ENCODE measurements at places on chromosomes 13 and 19.

- DNase-seq = no peak
Observed at GRCh38 chr19:58516246-58516836, 3.3 kb downstream of the ZBTB45 start.

DNA sequence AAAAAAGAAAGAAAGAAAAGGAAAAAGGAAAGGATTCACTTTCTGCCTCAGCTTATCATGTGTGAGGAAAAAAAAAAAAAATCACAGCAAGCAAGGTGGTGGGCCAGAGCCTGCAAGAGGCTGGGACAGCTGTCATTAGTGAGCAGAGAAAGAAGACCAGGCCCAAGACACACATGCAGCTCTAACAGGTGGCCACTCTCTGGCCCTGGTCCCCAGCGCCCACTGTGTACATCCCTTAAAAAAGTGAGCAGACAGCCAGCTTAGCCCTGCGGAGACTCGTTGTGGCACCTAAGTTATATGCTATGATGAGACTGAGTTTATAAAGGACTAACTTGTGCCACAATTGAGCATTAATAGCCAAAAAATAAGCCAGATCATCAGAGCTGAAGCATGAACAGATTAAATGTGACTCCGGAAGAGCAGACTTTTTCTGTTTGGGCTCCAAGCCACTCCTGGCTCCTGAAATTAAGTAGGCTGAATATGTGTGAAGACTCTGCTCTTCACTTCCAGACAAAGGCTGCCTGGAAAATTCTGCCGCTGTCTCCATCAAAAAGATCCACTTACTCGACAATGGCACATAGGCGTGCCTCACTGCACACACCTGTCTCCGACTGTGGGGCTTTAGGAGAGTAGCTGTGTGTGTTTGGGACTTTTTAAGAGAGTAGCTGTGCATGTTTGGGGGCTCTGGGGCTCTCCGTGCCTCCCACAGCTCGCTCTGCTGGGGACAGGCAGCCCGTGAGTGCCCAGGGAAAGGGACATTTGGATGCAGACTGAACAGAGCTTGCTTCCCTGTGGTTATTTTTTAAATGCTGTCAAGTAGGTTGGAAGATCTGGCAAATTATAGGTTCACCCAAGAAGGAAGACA is 55.0 kb downstream of the LATS2 start:
- DNase-seq = no peak

- no peak for DNase-seq
Observed at GRCh38 chr13:34040863-34041262, 222.9 kb downstream of the RFC3 start.

DNA sequence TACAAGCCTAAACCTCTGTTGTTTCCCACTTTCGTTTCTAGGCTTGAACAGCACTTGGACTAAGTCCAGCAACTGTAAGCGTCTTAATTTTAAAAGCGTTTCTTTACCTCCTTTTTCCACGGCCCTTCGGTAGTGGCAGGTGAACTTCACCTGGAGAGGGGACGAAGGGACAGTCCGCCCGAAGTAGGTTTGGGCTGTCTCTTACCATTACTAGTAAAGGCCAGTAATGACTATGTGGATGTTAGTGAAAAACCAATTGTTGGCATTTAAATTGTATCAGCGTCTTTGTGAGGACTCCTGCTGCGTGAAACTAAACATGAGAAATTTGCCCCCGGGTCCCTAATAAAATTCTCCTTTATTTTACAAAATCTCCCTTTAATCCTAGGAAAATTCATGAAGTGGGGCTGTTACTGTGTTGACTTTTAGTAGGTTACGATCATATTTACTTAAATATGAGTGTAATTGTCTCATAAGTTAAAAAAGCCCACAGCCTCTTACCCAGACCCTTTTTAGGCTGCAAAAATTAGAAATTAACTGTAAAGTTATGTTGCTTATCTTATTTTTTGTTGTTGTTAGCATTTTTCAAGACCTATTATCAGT is 983 bp downstream of the ITM2B start:
- DNase-seq = no peak

DNA sequence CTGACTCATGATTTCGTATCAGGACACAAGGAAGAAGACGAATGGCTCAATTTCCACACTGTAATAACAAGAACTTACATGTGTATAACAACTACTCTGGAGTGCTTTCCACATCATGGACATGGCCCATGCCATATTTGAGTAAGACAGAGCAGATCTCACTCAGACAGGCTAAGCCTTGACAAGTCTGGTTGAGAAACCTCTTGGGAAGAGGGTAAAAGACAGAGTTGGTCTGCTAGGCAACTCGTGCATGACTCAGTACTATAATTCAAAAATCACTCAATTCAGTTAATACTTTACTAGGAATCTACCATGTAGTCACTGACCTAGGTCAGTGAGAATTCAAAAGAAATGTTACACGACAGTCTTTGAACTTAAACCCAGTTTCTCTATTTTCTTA is 5.7 kb upstream of the THSD1 start:
- DNase-seq = peak; percentile 33

- DNase-seq = no peak
Observed at GRCh38 chr19:13016628-13017305, 21.5 kb downstream of the NFIX start.

DNA sequence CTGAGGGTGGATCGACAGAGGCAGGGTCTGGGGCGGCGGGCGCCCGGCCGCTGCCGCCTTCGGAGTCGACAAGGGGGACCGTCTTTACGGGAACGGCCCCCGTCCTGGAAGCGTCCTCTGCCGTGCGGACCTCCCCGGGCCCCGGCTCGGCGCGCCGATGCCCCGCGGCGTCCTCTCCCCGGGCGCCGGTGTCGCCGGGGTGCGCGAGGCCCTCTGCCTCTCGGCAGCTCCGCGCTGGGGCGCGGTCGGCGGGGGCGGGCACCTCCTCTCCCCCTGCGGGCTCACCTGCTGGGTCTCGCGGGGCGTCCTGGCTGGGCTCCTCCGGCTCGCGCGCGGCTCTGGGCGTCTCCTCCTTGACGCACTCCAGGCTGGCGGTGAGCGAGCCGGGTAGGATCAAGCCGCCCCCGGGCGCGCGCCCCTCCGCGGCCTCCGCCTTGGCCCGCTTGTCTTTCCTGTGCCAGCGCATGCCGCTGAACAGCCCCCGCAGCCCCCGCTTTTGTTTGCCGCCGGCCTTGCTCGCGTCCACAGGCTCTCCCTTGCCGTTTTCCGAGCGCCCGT is 1.5 kb downstream of the AMER2 start:
- DNase-seq = no peak

- DNase-seq = no peak
Observed at GRCh38 chr19:40778706-40779284, 748 bp downstream of the RAB4B start.

DNA sequence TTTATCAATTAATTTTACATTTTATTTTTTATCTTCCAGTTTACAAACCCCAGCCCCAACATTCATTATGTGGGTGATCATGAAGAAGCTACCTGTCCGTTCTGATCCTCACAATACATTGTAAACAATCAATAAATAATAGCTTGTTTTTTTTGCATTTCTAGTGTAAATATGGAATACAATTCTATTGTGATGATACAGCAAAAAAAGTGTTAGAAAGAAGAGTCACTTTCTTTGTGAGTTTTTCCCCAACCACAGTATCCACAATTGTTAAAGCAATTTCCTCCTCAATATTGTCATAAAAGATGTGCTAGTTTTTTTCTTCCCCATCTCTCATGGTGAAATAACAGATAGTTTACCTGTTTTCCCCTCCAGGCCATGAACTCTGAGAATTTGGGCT is 30.3 kb upstream of the ZNF835 start:
- no peak for DNase-seq

GRCh38 chr19:41541990-41542584 is 33.9 kb upstream of the CEACAM21 start:
- no peak for DNase-seq

DNA sequence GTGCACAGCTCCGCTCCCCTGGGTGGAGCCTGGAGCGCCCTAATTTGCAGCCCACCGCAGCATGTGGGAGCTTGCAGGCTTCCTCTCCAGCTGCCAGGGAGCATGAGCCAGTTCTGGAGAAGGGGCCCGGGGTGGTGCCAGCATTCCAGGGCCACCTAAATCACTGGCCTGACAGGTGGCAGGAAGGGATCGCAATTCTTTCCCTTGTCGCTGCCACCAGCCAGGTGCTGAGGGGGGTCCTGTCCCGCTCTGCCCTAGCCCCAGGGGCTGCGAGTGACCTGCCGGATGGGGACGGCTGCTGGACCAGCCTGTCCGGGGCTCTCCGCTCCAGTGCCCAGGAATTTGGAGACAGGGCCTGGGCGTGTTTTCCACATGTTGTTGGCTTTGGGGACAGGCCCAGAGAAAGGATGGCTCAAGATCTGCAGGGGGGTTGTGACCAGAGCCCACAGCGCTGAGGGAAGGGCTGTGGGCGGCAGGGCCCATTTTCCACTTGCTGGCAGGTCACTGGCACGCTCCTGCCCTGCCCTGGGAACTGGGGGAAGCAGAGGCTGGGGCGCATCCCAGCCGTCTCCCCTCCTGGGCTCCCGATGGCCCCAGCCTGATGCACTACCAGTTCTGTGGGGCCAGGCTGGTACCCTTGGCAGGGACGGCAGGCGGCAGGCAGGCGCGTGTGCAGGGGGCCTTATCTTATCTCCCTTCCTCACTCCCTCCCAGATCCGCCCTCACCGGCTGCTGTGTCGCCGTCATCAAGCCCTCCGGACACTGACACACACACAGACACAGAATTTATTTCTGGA is 9.5 kb downstream of the NDUFA11 start:
- DNase-seq = no peak
